Thyroid gland (tissue), 4 donors: ENCODE measurements at places on chromosomes 2 and 18. TPM values are rescaled to one million over a fixed set of nuclear protein-coding genes. Genes with fewer than 3 reads are reported as not detected.

- DNase-seq, result no peak
- H3K4me1 ChIP-seq, result no peaks in the 10 kb centered on the region
- H3K27me3 ChIP-seq, result no peaks in the 10 kb centered on the region
- no peak overlapping the region for H3K27ac ChIP-seq
- no peak overlapping the region for H3K4me3 ChIP-seq
These were observed 146.3 kb upstream of the SKOR2 start for GRCh38 chr18:47397671-47398319.

NTSR2 gene
- not detected for total RNA-seq

ADRA2B gene
- total RNA-seq, result 1.3 TPM

HOXD9 gene
- 3.9 TPM for total RNA-seq

DNA sequence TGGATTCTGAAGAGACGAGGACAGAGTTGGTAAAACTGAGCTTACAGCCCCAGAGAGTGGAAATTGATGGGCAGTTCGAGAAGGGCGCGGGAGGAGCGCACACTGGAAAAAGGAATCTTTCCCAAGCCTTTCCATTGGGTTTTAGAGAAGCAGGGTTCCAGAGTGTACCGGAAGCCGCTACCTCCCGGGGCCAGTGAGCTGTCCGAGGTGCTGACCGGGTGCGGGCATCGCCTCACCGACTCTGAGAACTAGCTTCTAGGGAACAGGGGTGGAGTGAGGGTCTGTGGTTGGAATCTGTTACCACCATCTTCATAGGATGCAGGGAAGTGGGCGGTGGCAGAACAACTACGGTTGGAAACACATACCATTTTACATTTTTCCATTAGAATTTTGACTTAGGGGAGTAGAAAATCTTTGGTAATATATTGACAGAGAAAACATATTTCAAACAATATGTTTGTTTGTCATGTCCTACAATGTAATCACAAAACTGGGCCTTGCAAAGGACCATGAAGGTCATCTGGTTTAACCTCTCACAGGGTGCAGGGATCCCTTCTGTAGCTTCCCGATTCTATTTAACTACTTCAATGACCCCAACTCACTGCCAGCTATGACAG lies 724 bp downstream of the NMS start:
- no peaks in the 10 kb centered on the region for H3K27me3 ChIP-seq
- no peaks in the 10 kb centered on the region for H3K36me3 ChIP-seq
- no peak overlapping the region for H3K27ac ChIP-seq
- no peaks in the 10 kb centered on the region for H3K4me1 ChIP-seq
- peak; percentile 42 for DNase-seq

DNA sequence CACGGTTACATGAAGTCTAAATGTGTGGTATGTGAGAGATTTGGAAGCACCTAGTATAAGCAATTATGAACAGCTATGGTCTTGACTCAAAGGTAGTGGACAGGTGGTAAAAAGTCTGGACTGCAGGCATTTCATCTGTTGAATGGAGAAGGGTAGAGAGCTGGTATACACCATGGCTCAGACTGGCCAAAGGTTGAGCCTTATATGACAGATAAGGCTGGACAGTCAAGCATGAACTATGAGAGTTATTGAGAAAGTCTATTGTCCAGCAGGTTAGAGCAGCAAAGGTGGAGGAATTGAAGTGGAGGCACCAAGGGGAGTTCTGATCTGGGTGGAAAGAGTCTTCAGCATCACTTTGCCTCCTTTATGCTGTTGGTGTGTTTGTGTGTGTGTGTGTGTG lies 346.7 kb upstream of the SLC14A2 start:
- no peak overlapping the region for H3K27ac ChIP-seq
- DNase-seq, result no peak
- H3K36me3 ChIP-seq, result no peaks in the 10 kb centered on the region
- H3K4me1 ChIP-seq, result no peaks in the 10 kb centered on the region
- H3K4me3 ChIP-seq, result no peak overlapping the region

ANKRD29 gene
- 4.6 TPM for total RNA-seq

CREG2 gene
- not detected for total RNA-seq

GRCh38 chr2:120231564-120231973 lies 8.4 kb upstream of the TMEM185B start:
- H3K27me3 ChIP-seq, result no peaks in the 10 kb centered on the region
- no peaks in the 10 kb centered on the region for H3K36me3 ChIP-seq
- no peak overlapping the region for H3K4me3 ChIP-seq
- H3K4me1 ChIP-seq, result peaks cover 13% of the 10 kb centered on the region

MROH2A gene
- total RNA-seq, result 20.4 TPM

DNA sequence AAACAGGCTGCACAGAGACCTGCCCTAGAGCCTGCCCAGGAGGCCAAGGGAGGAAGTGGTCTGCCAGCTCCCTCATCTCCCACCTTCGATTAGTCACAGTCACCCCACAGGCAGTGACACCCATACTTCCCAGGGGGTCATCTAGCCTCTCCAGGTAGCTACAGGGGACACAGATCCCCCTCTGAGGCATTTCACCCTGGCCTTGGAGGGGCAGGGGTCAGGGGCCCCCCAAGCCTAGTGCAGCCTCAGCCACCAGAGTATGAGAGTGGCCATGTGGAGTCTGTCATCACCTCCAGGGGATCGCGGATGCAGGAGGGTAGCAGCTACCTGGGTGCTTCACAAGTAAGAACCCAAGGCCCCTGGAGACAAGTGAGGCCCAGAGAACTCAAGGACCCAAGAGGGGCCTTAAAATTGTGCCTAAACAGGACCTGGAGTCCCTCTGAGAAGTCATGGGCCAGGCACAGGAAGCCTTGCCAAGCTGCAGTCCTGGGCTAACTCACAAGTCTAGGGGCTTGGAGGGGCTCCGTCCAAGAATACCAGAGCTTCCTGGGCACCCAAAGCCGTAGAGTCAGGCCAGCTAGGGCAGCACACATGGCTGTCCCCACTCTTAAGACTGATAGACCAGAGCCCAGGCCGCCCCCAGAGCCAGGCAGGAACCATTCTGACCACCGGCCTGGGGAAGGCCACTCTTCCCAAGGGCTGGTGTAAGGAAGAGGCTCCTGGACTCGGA lies 354.3 kb upstream of the ID2 start:
- H3K27me3 ChIP-seq, result no peaks in the 10 kb centered on the region
- no peak for DNase-seq
- no peak overlapping the region for H3K4me3 ChIP-seq
- H3K36me3 ChIP-seq, result no peaks in the 10 kb centered on the region
- H3K4me1 ChIP-seq, result no peaks in the 10 kb centered on the region

DOK6 gene
- 0.94 TPM for total RNA-seq

MAL gene
- 5.6 TPM for total RNA-seq

DNA sequence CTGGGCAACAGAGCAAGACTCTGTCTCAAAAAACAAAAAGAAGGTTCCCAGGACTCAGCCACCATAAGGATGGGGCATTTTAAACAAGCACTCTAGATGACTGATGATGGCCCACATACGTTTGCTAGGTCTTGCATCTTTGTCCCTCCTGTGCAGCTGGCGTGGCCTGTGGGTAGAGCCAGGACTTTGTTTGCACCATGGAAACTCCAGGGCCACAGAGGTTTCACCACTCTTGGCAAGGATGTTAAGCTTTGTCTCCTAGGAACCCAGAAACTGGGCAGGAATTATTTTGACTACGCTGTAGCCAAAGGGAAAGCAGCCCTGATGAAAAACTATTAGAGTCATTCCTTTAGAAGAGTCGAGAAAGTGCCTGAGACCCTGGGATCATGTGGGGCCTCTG lies 75.3 kb upstream of the STPG4 start:
- no peaks in the 10 kb centered on the region for H3K36me3 ChIP-seq
- H3K27ac ChIP-seq, result no peak overlapping the region
- no peak overlapping the region for H3K4me3 ChIP-seq
- peaks cover 9% of the 10 kb centered on the region for H3K4me1 ChIP-seq

- H3K27me3 ChIP-seq, result no peaks in the 10 kb centered on the region
- no peak for DNase-seq
- no peaks in the 10 kb centered on the region for H3K36me3 ChIP-seq
- no peak overlapping the region for H3K4me3 ChIP-seq
- peaks cover 12% of the 10 kb centered on the region for H3K4me1 ChIP-seq
These were observed 328.7 kb downstream of the SMAD2 start for GRCh38 chr18:47601581-47602272.

KCNE4 gene
- 7.8 TPM for total RNA-seq

CCNYL1 gene
- total RNA-seq, result 15.6 TPM

GRCh38 chr2:12424809-12425208 lies 291.9 kb upstream of the TRIB2 start:
- H3K27me3 ChIP-seq, result no peaks in the 10 kb centered on the region
- H3K36me3 ChIP-seq, result no peaks in the 10 kb centered on the region
- no peak overlapping the region for H3K4me3 ChIP-seq
- H3K27ac ChIP-seq, result no peak overlapping the region
- no peak for DNase-seq

DNA sequence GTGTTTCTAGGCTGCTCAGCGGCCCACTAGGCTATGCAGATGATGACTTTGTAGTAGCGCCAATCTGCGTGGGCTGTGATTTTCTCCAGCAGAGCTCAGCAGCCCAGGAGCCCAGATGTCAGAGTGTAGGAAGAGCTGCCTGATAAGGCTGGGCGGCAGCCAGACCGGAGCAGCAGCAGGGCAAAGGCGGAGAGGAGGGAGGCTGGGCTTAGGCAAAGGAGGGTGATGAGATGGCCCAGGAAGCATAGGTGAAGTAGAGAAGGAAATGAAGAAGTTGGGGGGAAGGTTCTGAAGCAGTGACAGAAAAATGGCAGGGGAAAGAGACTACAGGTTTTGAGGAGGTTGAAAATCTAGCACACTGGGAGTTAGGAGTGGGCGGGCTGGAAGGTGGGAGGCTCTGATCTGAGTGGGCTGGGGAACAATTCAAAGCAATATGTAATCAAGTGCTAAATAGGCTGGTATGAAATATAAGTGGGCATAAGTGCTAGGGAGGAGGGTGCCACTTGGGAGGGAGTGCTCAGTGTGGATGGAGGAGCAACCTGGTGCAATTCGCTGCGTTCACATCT lies 50.6 kb upstream of the STPG4 start:
- no peak overlapping the region for H3K4me3 ChIP-seq
- no peak overlapping the region for H3K27ac ChIP-seq
- no peaks in the 10 kb centered on the region for H3K27me3 ChIP-seq
- peak; percentile 34 for DNase-seq
- H3K36me3 ChIP-seq, result no peaks in the 10 kb centered on the region

C1QL2 gene
- not detected for total RNA-seq

DNA sequence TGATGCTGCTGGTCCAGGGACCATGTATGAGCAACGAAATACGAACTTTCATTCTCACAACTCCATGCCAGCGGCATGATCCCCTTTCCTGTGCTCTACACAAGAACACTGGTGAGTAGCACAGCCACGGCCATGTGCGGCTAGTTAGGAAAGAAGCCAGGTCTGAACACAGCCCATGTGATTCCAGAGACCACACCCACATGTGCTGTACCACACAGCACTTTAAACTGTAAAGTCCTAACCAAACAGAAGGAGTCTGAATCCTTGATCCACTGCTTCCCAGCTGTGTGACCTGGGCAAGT lies 33.0 kb upstream of the ACAA2 start:
- DNase-seq, result no peak
- H3K4me1 ChIP-seq, result peaks cover 39% of the 10 kb centered on the region

- H3K4me1 ChIP-seq, result no peaks in the 10 kb centered on the region
- H3K36me3 ChIP-seq, result no peaks in the 10 kb centered on the region
- no peak overlapping the region for H3K27ac ChIP-seq
- no peaks in the 10 kb centered on the region for H3K27me3 ChIP-seq
- no peak overlapping the region for H3K4me3 ChIP-seq
These were observed 34.2 kb downstream of the GRHL1 start for GRCh38 chr2:9985531-9986328.
